Kidney tubule cell (primary cell): ENCODE measurements at places on chromosomes 6 and 20.

GRCh38 chr20:8209061-8209460 lies 77.0 kb downstream of the PLCB1 start:
- DNase-seq: no peak

DNA sequence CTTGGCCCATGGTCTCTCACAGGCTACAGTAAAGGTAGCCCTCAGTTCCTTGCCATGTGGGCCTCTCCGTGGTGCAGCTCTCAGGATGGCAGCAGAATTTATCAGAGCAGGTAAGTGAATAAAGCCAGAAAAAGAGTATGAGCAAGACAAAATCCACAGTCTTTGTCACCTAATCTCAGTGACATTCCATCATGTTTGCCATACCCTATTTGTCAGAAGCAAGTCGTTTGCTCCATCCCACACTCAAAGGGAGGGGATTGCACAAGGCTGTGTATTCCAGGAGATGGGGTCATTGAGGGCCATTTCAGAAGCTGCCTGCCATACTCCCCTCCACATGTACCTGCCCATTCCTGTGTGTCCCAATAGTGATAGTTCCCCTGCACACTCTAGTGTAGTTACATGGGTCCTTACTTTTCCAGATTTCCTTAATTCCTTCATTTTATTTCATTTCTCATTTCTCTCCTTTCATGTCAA lies 24.2 kb downstream of the ISM1 start:
- DNase-seq: no peak

- no peak for DNase-seq
Measured at GRCh38 chr6:79005497-79005896, 72.6 kb downstream of the PHIP start.

DNA sequence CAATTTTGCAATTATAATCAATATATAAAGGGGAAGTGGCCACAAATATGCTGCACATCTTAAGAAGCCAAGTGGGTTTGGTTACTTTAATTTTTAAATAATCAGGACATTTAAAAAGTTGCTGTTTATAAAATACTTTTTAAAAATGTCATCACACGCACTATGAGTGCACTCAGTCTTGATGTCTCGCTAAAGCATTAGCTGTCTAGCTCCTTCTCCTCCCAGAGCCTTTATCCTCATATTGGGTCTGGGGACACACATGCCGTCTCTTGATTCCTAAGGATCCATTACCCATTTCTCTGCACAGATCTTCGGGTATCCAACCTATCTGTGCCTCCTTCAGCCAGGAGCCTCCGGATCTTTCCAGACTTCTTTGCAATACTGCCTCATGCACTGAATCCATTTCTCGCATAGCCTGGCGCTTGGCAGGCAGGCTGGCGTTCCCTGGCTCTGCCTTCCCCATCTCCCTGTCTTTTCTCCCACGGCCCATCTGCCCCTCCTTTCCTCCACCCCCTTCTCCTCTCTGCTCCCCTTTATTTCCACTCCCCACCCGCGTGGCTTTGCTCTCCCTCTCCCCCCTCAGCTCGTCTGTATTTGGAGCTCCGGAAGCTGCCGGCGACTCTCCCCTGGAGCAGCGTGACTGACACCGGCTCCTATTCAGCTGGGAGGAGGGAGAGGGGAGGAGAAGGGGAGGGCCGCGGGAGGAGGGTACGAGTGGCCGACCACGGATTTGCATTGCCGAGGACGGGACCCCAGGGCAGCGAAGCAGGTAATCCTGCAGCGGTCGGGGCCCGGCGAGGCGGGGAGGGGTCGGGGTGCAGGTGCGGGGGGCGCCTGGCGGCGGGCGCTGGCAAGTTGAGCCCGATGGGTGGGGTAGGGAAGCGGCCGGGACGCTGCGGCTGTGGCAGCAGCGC lies at the start of gene CAP2:
TSS of gene CAP2 (plus strand) at position 618 of the 914 bp plus-strand sequence. CDS start 27,961 bp downstream, outside the sequence.
- DNase-seq: peak; percentile 79

DNA sequence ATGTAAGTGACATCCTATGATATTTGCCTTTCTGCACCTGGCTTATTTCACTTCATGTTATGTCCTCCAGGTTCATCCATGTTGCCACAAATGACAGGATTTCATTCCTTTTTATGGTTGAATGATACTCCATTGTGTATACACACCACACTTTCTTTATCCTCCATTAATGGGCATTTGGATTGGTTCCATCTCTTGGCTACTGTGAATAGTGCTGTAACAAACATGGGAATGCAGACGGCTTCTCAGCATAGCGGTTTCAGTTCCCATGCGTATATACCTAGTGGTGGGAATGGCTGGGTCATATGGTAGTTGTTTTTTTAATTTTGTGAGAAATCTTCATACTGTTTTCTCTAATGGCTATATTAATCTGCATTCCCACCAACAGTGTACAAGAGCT lies 14.8 kb downstream of the MTHFD1L start:
- no peak for DNase-seq

GRCh38 chr20:64110411-64111068 lies 3.2 kb upstream of the NPBWR2 start:
- DNase-seq: no peak

DNA sequence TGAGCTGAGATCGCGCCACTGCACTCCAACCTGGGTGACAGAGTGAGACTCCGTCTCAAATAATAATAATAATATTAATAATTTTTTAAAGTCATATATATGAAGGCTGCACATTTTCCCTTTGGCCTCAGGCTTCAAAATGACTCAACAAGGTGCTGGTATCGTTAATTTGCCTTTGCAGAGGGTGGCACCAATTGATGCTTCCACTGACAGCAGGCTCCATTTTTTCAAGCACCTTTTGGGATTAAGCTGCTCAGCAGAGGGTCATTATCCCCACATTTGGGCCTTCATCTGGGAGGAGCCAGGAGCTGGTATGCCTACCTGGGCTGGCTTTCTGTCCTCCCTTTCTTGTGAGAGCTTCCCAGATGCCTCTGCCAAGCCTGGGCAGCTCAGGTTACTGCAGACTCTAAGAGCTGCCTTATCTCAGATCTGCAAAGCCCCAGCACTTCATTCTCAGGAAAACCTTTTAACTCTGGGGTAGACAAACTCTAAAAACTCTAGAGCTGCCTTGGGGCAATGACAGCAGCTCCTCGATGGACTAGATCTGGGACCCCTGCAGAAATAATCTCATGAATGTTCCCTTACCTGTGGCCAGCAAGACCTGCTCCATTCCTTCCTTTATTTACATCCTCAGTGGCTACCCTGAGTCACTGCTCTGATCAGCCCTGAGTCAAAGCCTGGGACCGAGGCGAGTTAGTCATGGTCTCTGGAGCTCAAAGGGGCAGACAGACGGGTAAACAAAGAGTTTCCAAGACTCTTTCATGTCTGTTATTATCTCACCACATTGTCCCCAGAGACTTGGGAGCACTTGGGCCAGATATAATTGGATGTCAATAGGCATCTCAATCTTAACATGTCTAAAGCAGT lies 80.0 kb upstream of the EYA2 start:
- peak; percentile 89 for DNase-seq

- no peak for DNase-seq
Measured at GRCh38 chr20:63154395-63154794, 61.5 kb downstream of the YTHDF1 start.

GRCh38 chr6:135170238-135170637 lies 10.9 kb upstream of the MYB start:
- no peak for DNase-seq

DNA sequence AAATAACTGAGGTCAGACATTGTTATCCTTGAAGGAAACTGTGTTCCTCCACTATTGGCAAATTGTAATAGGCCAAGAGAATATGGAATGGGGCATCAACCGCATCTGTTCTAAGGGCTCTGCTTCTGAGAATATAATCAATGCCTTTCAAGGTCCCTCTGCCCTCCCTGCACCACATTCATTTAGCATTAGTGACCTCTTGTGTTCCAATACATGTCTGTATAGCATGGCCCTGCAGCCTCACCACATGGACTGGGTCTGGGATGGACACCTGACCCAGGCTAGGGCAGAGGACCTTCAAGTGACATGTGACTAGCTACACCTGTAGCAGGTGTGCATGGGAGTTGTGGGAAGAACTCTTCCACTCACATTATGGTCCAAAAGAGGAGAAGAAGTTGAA lies 14.2 kb downstream of the BTN3A1 start:
- no peak for DNase-seq

GRCh38 chr6:52157301-52157941 lies 28.8 kb upstream of the IL17A start:
- DNase-seq: peak; percentile 96

- DNase-seq: no peak
Measured at GRCh38 chr20:6420336-6420735, 297.5 kb upstream of the FERMT1 start.

DNA sequence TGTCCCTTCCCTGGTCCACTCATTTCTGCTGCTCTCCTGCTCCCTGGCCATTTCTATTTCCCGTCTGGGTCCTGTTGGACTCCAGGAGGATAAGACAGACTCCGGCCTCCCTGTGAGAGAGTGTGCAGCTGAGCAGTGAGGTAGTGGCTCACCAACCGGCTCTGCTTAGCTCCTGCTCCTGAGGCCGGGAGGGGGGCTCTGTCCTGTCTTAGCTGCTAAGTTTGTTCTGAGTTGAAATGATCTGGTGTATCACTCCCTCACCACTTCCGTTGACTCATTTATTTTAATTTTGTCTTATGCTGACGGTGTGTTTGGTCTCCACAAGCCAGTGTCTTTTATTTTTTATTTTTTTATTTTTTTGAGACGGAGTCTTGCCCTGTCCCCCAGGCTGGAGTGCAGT lies 148.5 kb upstream of the PDE10A start:
- no peak for DNase-seq

GRCh38 chr6:104682722-104683643 lies 176.7 kb downstream of the HACE1 start:
- DNase-seq: peak; percentile 74

GRCh38 chr20:12969071-12969669 lies 39.6 kb upstream of the SPTLC3 start:
- no peak for DNase-seq

GRCh38 chr20:31497838-31498540 lies 16.3 kb upstream of the HM13 start:
- peak; percentile 22 for DNase-seq

- DNase-seq: no peak
Measured at GRCh38 chr20:58198901-58199355, 29.5 kb downstream of the ANKRD60 start.

- DNase-seq: no peak
Measured at GRCh38 chr20:20665606-20666332, 46.7 kb downstream of the RALGAPA2 start.

- DNase-seq: peak; percentile 99
Measured at GRCh38 chr20:3811467-3812258, 8.7 kb upstream of the AP5S1 start.

DNA sequence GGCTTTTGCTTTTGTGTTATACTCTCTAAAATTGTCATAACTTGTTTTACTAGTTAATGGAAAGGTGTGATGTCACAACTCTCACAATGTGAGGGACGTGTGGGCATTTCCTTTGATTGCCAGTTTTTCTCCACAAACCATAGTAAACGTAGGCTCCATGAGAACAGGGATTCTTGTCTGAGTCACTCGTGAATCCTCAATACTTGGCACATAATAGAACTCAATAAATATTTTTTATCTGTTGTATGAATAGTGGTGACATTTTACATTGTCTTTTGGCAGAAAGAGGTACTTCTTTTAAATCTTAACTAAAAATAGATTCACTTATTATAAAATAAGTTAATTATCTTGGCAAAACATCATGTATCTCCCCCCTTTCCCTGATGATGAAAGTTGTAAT lies 69.0 kb upstream of the CNKSR3 start:
- DNase-seq: no peak

GRCh38 chr20:11867291-11867919 lies 50.3 kb upstream of the BTBD3 start:
- no peak for DNase-seq

DNA sequence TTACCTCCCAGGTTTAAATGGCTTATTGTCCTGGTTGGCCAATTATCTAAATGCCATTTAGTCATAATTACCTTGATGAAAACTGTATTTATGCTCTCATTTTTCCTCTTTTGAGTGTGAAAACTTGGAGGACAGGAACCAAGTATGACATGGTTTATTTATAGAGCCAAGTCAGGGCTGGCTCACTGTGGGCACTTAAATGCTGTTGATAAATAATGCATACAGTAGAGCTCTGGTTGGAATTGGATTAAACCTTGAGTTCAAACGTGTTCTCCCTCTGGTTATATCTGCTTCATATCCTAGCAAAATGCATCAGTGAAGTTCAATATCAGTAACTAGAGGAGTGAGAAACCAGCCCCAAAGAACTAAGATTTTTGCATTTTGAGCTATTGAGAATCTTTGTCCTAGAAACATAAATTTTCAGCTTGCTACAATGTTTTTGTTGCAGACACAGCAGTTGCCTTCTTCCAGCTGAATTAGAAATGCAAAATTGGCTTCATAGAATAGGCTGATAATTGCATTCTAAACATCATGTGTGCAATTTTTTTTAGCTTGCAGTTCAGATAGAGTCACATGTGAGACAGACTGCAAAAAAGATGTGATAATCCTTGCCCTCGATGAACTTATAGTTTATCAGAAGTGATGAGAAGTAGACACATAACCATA lies 255.8 kb downstream of the BTBD3 start:
- DNase-seq: no peak

- peak; percentile 6 for DNase-seq
Measured at GRCh38 chr20:63775096-63775978, 35.8 kb downstream of the SLC2A4RG start.

- no peak for DNase-seq
Measured at GRCh38 chr6:11748591-11749210, 29.9 kb downstream of the ADTRP start.

- DNase-seq: no peak
Measured at GRCh38 chr6:119276211-119276610, 73.3 kb downstream of the MAN1A1 start.

- DNase-seq: peak; percentile 77
Measured at GRCh38 chr6:2103765-2104523, 141.5 kb downstream of the GMDS start.

- no peak for DNase-seq
Measured at GRCh38 chr6:24996269-24996836, 60.6 kb upstream of the RIPOR2 start.

GRCh38 chr6:81820980-81821379 lies 68.5 kb upstream of the TENT5A start:
- no peak for DNase-seq

GRCh38 chr6:44273617-44274016 lies 3.4 kb downstream of the TMEM151B start:
- no peak for DNase-seq

- peak; percentile 10 for DNase-seq
Measured at GRCh38 chr20:59939052-59939878, 840 bp downstream of the PPP1R3D start.

GRCh38 chr6:36149476-36149875 lies 19.2 kb downstream of the MAPK13 start:
- DNase-seq: no peak

GRCh38 chr6:168385037-168385759 lies 55.8 kb upstream of the SMOC2 start:
- no peak for DNase-seq

DNA sequence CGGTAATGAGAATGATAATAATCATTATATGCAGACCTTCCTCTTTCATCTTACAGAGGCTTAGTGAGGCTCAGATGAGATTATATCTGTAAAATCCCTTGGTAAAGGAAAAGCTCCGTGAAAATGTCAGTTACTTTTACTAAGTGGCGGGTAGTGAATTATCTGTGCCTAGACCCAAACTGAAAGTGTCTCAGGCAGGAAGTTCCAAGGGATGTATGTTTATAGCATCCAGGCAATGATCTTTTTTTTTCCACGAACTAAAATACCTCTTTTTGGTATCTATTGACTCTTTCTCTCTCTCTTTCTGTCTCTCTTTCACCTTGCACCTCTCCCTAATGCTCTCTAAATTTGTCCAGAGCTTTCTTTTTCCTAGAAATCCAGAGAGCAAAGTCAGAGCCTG lies 5.0 kb downstream of the TCF21 start:
- DNase-seq: no peak

- no peak for DNase-seq
Measured at GRCh38 chr20:17698384-17698783, 1.4 kb upstream of the BANF2 start.

GRCh38 chr6:39772559-39773273 lies 19.5 kb upstream of the DAAM2 start:
- DNase-seq: no peak
